ENCODE measurements at places on chromosomes 7 and 10.
A peak's percentile ranks its signal among the peaks of the same experiment; 100 is the strongest.

GRCh38 chr7:81030472-81030871 is 111.6 kb upstream of the SEMA3C start:
- DNase-seq, result no peak

DNA sequence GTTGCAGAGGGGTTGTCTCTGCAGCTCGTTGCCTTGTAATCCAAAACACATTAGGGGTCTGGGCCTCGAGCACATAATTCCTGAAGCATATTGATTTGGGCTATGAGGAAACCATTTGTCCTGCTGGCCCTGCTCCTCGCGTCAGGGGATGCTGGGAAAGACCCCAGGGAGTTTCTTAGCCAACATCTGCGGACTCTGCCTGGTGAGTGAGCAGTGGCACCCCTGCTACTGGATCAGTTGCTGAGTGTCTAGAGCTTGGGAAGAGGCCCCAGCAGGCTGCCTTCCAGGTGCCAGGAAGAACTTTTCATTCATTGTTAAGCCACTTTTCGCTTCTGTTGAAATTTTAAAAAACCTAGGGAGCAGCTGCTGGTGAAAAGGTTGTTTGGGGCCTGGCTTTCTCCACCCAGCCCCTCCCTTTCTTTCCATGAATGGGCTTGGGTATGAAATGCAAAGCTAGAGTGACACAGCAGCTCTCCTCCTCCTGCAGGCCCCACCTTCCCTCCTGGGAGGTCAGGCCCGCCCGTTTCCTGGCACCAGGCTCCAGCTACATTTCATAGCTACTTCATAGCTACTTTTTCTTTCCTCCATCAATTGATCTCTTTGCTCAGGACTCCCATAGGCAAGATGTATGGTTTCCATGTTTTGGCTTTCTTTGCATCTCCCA is 26.8 kb downstream of the TACR2 start:
- peak; percentile 88 for DNase-seq

GRCh38 chr10:33183655-33184054 is 150.8 kb downstream of the NRP1 start:
- DNase-seq, result no peak

- DNase-seq, result no peak
These were observed 2.4 kb downstream of the IPMK start for GRCh38 chr10:58265249-58265648.

DNA sequence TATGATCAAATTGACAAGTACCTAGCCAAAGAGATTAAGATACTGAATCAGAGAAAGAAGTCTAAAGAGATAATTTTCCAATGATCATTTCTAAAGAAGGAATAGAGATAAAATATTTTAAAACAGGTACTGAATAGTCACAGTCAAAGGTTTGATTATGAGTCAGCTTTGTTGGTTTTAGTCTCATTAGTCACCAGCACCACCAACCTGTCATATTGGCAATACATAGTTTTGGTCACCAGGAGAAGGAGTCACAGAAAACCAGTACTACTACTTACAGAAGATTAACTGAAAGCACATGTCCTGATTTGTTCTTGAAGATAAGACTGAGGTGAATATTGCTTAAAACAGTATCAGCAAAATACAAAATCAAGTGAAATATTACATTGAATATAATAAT is 34.6 kb downstream of the ZEB1 start:
- DNase-seq, result no peak

GRCh38 chr7:39517240-39517639 is 49.0 kb upstream of the YAE1 start:
- DNase-seq, result peak; percentile 10

- DNase-seq, result peak; percentile 71
These were observed at the start of gene NKX6-2 for GRCh38 chr10:132785723-132786475. NKX6-2 (minus strand) TSS chr10:132786147; CDS start chr10:132785948, 199 bp downstream.

DNA sequence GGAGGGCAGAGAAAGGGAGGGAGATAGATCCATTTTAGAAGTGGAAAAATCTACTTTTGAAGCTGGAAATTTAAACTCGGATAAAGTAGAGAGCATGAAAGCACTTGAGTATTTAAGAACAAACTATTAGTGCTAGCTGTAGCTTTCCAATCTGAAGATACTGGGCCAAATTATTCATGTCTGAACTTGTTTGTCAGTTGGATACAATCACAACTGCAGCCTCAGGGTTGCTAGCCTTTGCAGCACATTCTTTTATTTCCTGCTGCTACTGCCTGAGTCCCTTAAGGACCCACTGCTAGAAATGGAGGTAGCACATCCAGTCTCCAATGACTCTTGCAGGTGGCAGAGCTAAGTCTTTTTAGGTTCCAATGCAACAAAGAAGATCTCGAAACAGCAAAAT is 8.3 kb upstream of the SLC25A13 start:
- DNase-seq, result no peak

DNA sequence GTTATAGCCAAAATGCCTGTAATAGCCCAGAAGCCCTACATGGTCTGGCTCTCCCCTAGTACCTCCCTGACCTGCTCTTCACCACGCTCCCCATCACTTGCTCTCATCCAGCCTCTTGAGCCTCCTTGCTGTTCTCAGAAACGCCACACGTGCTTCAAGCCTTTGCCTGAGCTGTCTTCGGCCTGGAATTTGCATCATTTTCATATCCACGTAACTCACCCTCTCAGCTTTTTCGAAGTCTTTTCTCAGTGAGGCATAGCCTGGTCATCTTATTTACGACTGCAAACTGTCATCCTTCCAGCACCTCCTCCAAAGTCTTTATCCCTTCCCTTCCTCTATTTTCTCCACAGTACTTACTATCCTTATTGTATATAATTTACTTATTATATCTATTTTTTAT is 151.0 kb upstream of the AHR start:
- no peak for DNase-seq

- DNase-seq, result no peak
These were observed 26.9 kb upstream of the BPGM start for GRCh38 chr7:134619627-134620331.

DNA sequence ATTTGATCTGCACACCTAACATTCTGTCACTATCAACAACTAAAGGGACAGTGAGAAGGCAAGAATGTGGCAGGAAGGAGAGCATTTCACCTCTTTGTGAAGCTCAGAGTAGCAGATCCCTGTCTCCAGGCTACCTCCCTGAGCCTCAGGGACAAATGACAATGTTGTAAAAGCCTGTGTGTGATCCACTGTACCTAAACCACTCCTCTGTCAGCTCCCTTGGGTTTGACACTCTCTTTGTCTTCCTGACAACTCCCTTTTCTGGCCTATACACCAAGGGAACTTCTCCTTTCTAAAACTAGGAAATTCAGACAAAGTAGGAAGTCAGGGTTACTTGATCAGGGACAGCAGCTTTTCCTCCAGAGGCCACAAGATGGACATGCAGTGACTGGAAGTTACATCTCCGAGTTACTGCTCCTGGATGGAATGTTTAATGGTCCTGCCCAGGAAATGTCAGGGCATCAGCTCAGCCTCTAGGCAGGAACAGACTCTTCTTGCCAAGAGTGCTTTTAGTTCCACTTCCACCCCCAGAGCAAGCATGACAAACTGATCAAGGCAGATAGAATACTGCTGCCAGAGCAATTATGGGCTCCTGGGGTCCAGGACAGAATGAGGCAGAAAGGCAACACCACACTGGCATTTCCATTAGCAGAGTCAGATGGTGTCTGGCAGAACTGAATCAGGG is 1014.5 kb upstream of the LRRTM3 start:
- DNase-seq, result no peak

GRCh38 chr7:40826411-40827221 is 691.8 kb downstream of the SUGCT start:
- no peak for DNase-seq

DNA sequence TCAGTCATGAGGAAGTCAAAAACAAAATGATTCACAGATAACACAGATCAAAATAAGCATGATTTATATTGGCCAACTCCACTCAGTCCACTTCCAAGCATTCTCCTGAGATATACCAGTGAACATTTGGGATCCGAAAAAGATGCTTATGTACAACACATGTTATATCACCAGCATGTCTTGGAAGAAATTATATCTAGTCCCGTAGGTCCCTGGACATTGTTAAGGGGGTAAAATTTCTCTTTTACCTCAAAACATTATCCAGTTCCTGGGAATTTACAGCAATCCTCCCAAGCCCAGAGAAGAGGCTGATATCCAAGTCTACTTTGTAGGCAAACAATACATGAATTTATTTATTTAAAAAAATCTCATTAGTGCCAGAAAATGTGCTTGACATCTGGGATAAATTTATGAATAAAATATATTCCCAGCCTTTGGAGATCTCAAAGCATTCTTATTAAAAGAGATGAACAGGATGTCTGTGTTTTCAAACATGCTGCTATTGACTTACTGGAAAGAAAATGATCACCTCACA is 582.2 kb upstream of the ZWINT start:
- no peak for DNase-seq

DNA sequence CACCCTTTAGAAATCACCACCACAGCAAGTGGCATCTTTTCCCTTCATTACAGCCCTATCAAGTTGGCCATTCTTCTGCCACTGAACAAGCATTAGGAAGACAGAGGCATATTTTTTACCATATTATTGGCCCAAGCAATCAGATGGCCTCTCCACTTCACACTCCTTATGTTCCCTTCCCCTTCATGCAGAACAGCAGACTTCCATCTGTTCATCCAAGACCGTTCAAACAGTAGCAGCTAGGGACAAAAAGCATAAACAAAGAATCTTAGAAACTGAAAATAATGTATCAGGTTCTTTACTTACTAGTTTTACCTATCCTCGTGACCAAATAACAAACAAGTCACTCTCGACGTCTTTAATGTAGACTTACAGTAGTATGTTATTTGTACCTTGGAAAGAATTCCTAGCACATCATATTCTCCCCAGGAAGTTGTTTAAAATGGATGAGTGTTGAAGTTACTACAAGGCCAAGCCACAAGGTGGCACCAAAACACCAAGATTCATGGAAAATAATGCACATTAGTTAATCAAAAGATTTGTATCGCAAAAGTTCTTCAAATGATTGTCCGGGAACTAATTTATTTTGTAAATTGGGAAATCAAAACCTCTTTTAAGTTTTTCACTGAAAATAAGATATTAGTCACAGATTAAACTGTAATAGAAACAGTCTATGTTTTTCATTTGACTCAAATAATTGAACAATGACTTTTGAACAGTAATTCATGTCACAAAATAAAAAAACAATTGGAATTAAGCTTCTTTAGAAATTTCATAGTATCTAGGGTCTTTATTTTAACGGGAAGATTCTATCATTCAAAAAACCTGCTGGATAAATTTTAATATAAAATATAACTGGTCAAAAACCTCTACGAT is 112.1 kb downstream of the VPS41 start:
- peak; percentile 63 for DNase-seq
